ENCODE measurements at places on chromosomes 7 and 10.
A peak's percentile ranks its signal among the peaks of the same experiment; 100 is the strongest.

DNA sequence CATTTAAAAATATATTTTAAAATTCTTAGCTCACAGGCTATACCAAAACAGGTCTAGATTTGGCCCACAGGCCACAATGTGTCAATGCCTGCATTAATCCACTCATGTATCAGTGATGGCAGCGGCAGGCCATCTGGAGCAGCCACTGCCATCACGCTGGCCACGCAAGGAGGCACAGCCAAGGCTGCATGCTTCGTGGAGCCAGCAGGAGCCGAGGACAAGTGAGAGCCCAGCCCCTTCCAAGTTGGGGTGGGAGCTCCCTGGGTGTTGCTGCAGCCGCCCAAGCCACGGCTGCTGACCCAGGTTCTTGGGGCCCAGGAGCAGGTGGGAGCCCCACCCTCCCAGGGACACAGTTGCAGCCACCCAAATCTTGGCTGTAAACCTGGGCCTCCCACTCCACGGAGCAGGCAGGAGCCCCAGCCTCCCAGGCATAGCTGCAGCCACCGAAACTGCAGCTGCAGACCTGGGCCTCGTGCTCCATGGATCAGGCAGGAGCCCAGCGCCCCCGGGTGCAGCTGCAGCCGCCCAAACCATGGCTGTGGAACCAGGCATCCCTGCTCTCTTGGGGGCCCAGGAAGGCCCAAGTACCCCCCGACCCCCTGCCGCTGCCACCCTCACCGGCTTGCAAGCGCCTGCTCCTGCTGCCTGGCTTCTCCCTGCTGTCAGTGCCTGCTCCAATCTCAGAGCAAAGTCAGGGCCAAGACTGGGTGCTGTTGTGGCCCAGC is 87.3 kb upstream of the CACUL1 start:
- DNase-seq: no peak

DNA sequence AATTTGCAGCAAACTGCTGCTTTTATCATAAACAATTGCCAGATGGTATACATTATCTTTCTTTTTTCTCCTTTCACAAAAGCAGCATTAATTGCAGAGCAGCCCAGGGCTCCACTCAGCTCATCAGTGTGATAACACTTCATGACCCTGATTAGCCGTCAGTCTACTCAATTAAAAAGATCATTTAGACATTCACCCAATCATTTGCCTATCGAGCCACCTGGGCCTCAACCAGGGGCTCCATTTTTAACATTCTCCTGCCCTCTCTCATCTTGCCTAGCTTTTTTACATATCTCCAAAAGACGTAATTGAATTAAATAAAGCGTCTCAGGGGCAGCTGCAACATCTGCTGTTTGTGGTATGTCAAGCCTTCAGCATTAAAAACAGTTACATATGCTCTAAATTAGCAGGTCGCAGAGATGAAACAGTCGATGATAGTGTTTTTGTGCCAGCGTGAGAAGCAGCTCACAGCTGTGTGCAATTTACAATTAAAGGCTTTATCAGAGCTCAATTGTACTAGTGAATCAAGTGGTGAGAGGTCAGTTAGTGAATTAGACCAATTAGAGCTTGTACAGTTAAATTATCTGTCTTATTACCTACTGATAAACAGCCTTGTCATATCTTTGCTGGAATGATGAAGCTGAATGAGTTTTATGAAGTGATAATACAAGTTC is 522.5 kb downstream of the ETV1 start:
- DNase-seq: no peak

DNA sequence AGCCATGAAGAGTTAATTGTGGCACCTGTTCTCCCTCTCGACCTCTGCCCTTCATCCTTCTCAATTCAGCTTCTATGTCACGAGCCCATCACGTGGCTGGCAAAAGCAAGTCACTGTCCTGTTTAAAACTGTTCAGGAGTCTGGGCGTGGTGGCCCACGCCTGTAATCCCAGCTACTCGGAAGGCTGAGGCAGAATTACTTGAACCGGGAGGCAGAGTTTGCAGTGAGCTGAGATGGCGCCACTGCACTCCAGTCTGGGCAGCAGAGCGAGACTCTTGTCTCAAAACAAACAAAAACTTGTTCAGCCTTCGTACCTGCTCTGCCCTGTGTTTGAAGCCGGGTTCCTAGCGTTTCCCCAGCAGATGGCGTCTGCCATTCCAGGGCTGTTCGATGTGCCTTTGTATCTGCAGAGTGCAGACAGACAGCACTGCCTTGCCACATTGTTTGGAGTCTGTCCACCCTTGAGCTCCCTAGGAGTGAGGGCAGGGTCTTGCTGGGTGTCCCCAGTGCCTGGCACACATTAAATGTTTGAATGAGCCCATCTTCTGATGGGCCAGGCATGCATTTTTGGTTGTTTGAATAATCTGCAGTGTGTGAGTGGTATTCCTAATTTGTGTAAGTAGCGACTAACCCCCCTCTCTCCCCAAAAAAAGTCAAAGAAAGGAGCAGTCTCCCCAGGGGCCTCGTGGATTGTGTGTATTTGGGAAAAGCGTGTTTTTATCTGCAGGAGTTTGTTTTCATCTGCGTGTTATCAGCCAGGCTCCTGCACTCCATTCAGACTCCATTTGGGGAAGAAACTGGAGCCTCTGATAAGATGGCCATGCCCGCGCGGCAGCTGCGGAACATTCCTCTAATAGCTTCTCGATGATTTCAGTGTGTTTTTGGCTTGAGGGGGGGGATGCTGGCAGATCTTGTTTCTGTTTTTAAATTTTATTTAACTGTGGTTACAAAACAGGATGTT is 61.2 kb downstream of the DNAJB6 start:
- peak; percentile 85 for DNase-seq

- no peak for DNase-seq
These were observed 47.3 kb upstream of the BPGM start for GRCh38 chr7:134599371-134599770.

DNA sequence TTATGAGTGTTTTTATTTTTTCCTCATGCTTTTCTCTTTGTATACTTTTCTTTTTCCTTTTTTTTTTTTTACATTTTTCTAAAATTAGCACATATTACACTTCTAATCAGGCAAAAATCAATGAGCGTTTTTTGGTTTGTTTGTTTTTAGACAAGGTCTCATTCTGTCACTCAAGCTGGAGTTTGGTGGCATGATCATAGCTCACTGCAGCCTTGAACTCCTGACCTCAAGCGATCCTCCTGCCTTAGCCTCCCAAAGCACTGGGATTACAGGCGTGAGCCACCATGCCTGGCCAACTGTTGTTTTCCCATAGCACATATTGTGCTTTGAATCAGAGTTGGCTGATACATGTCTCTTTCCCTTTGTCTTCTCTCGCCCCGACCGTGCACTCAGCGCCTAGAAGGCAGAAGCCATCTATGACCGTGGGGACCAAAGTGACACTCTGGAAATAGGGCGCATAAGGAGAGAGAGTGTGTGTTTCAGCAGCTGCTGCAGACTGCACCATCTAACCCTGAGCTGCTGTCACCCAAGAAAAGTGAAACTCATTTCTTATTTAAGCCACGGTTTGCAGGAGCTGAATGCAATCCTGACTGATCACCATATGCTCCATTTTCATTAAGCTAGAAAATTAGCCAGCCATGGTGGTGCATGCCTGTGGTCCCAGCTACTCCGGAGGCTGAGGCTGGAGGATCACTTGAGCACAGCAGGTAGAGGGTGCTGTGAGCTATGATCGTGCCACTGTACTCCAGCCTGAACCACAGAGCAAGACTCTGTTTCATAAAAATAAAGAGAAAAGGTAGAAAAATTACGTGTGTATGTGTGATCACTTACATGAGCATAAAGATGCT is 41.4 kb upstream of the GTF2I start:
- no peak for DNase-seq

- peak; percentile 52 for DNase-seq
These were observed 240.6 kb upstream of the GNAI1 start for GRCh38 chr7:79893991-79894390.

- no peak for DNase-seq
These were observed 630.6 kb downstream of the KCNMA1 start for GRCh38 chr10:77006836-77007511.

GRCh38 chr10:133242611-133243356 is 5.1 kb downstream of the VENTX start:
- DNase-seq: peak; percentile 54

GRCh38 chr7:43302211-43302711 is 189.8 kb downstream of the HECW1 start:
- peak; percentile 87 for DNase-seq

GRCh38 chr10:95761939-95762492 is 6.1 kb downstream of the ENTPD1 start:
- no peak for DNase-seq

- DNase-seq: peak; percentile 46
These were observed 15.8 kb downstream of the BTBD16 start for GRCh38 chr10:122286867-122287266.

GRCh38 chr7:100875356-100875751 is 451 bp downstream of the SRRT start:
- DNase-seq: no peak

DNA sequence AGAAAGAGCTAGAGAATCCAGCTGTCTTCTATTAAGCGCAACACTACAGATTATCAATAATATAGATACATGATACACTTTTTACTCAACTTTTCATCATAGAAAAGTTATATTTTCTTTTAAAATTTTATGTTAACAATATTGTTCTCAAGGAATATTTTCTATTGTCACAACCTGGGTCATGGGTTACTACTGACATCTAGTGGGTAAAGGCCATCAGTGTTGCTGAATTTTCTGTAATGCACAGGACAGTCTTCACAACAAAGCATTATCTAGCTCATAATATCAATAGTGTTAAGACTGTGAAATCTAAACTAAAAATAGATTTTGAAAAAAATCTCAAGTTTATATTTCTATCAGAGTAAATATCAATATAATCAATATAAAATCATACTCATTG is 209.8 kb downstream of the ZNF33B start:
- no peak for DNase-seq

GRCh38 chr7:32872421-32872820 is 19.1 kb downstream of the KBTBD2 start:
- no peak for DNase-seq

- DNase-seq: no peak
These were observed 67.2 kb upstream of the CAMK2B start for GRCh38 chr7:44392618-44393010.

GRCh38 chr10:97763947-97764346 is 7.9 kb downstream of the SFRP5 start:
- no peak for DNase-seq

- DNase-seq: peak; percentile 43
These were observed 112.8 kb downstream of the PTEN start for GRCh38 chr10:87976101-87976743.
